ENCODE measurements at places on chromosomes 2 and 18.
A peak's percentile ranks its signal among the peaks of the same experiment; 100 is the strongest.

DNA sequence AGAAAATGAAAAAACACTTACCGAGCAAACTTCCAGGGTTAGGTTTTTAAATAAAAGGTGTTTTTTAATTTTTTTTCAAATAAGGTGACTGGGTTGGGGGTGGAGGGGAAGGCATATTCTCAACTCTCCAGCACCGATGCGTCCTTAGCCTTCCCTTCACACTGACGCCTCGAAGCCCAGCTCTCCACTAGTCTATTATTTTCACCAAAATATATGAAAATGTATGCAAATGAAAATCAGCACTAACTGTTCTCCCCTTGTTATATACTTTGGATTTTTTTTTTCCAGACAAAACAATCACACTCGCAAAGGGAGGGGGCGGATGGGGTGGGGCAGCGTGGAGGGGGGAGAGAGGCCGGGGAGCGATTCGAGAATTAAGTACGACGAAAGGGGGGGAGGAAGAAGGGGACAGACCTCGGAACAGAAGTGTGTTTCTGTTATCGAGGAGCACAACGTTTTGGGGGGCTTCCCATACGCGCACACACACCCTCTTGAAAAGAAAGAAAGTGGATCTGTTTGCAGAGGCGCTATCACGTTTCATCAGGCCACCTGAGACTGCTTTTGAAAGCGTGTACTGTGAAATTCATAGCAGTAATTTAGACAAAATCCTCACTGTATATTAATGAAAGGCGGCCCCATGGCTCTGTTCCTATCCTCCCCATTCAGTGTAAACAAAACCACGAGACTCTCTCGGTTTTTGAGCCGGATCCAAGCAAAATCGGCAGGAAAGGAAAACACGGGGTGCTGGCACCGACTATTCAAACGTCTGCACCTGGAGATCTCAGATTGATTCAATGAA lies 2.4 kb upstream of the POU3F3 start:
- H3K27me3 ChIP-seq = peaks cover 80% of the 10 kb centered on the region
- peaks cover 22% of the 10 kb centered on the region for H3K36me3 ChIP-seq
- H3K4me1 ChIP-seq = peaks cover 17% of the 10 kb centered on the region
- peak overlapping the region; percentile 81 for H3K4me3 ChIP-seq
- ATAC-seq = no peak
- no peak overlapping the region for H3K27ac ChIP-seq

DNA sequence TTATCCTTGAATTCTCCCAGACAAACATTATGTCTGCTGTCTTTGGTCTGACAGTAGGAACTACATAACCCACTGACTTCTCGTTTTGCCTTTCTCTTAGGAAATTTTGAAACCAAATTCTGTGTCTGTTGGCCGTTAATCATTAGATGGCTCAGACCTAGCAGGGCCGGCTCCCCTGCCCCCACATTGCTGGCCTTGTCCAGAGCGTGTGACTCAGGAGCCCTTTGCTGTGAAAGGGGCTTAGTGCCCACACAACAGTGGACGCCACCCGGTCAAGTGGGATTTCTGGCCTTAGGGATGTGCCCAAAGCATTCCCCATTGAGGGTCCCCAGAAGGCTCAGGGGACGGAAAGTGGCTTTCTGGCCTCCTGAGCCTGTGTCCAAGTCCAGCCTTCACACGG lies 137.5 kb downstream of the CTIF start:
- no peaks in the 10 kb centered on the region for H3K4me1 ChIP-seq
- no peak overlapping the region for H3K27ac ChIP-seq
- H3K36me3 ChIP-seq = peaks cover 6% of the 10 kb centered on the region
- no peaks in the 10 kb centered on the region for H3K27me3 ChIP-seq
- no peak overlapping the region for H3K4me3 ChIP-seq
- no peak for ATAC-seq

- ATAC-seq = no peak
- H3K4me3 ChIP-seq = peak overlapping the region; percentile 35
- no peak overlapping the region for H3K27ac ChIP-seq
- no peaks in the 10 kb centered on the region for H3K27me3 ChIP-seq
Measured at GRCh38 chr2:222479859-222480258, 55.5 kb downstream of the SGPP2 start.

- H3K27me3 ChIP-seq = no peaks in the 10 kb centered on the region
- H3K27ac ChIP-seq = no peak overlapping the region
- no peak for ATAC-seq
- H3K4me1 ChIP-seq = peaks cover 31% of the 10 kb centered on the region
- no peak overlapping the region for H3K4me3 ChIP-seq
- H3K36me3 ChIP-seq = peaks cover 7% of the 10 kb centered on the region
Measured at GRCh38 chr2:88602022-88602421, 25.2 kb downstream of the EIF2AK3 start.

DNA sequence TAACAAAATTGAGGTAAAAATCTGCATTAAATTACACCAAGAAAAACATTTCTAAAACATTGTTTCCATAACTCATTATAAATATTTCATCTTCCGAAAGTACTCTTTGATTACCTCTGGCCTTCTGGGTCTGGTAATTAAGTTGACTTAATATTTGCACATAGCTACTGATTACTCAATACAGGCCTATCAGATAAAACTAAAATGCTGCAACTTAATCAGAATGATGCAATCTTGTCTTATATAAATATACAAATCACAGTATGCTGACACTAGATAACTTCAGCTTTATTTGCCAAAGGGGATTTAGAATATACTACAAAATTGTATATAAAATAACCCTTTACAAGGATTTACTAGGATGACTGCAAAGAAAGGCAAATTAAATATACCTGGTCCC lies 49.3 kb downstream of the SLC35F5 start:
- ATAC-seq = no peak
- H3K4me1 ChIP-seq = no peaks in the 10 kb centered on the region
- H3K36me3 ChIP-seq = no peaks in the 10 kb centered on the region
- H3K27ac ChIP-seq = no peak overlapping the region

- H3K27me3 ChIP-seq = no peaks in the 10 kb centered on the region
- H3K36me3 ChIP-seq = no peaks in the 10 kb centered on the region
- peak overlapping the region; percentile 80 for H3K27ac ChIP-seq
- H3K4me1 ChIP-seq = peaks cover 44% of the 10 kb centered on the region
Measured at GRCh38 chr2:96962567-96963203, 23.7 kb downstream of the FAM178B start.

GRCh38 chr18:69626643-69627242 lies 226.1 kb downstream of the DOK6 start:
- no peak for ATAC-seq
- no peak overlapping the region for H3K27ac ChIP-seq
- no peak overlapping the region for H3K4me3 ChIP-seq
- H3K4me1 ChIP-seq = no peaks in the 10 kb centered on the region
- no peaks in the 10 kb centered on the region for H3K36me3 ChIP-seq

DNA sequence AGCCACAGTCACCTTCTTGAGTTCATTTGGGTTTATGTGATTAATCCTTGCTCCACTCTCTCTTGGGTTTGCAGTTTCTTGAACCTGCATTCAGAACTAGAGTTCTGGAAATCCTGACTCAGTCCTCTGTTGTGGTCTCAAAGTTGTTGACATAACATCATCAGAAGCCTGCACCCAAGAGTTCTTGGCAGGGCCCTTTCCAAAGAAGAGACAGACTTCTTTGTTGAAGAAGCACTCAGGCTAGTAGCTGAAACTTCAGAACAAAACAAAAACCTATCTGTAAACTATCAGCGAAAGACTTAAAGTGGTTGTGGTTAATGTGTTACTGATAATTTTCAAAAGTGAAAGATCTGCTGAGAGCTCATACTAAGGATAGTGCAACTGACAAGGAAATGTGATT lies 120.8 kb downstream of the FAM168B start:
- peaks cover 3% of the 10 kb centered on the region for H3K27me3 ChIP-seq
- H3K4me3 ChIP-seq = no peak overlapping the region
- no peaks in the 10 kb centered on the region for H3K36me3 ChIP-seq
- H3K27ac ChIP-seq = no peak overlapping the region

DNA sequence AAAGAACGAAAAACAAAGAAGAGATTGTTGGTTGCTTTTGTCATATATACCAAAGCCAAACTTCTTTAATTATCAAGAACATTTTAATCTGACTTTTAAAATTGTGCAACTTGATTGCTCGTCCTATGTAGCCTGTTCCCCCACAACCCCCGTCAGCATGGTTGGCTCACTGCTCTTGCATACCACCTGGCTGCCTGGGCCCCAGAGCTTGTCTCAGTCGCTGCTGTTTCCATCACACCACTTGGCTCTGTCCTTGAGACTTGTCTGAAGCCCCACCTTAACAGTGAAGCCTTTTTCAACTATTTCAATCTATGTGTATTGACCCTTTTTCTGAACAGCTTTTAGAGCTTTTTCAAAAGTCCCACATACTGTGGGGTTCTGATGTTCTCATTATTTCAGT lies 270.8 kb downstream of the ZNF407 start:
- H3K36me3 ChIP-seq = no peaks in the 10 kb centered on the region
- no peak overlapping the region for H3K4me3 ChIP-seq
- H3K27ac ChIP-seq = no peak overlapping the region
- H3K4me1 ChIP-seq = no peaks in the 10 kb centered on the region

DNA sequence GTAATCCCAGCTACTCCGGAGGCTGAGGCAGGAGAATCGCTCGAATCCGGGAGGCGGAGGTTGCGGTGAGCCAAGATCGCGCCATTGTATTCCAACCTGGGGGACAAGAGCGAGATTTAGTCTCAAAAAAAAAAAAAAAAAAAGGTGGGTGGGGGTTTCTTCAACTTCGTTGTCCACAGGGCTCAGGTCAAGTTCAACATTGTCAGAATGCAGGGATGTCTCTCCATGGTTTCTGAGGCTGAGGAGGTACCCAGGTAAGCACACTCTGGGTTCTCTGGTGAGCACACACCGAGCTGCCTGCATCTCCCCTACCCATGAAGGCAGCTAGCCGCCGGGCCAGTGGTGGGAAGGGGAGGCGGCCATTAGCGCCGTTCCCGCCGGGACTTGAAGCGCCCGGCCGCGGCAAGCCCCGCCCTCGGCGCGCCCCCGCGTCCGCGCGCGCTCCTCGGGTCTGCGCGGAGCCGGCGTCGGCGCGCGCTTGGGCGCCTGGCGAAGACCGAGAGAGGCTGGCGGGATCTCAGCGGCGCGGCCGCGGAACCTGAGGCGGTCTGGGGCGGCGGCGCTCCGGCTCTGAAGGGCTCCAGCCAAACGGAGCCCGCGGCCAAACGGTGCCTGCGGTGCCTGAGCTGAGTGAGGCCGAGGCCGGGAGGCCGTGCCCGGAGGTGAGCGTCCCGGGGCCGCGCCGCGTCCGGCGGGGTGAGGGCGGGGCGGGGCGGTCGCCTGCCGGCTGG lies at the start of gene UBXN2A:
TSS of gene UBXN2A (plus strand) at position 477 of the 731 bp plus-strand sequence. CDS start 17,852 bp downstream, outside the sequence.
- H3K4me3 ChIP-seq = peak within 1 kb of the TSS; percentile 92
- peaks cover 22% of the 10 kb centered on the region for H3K4me1 ChIP-seq
- H3K27me3 ChIP-seq = peaks cover 5% of the 10 kb centered on the region
- H3K27ac ChIP-seq = peak within 1 kb of the TSS; percentile 86

DNA sequence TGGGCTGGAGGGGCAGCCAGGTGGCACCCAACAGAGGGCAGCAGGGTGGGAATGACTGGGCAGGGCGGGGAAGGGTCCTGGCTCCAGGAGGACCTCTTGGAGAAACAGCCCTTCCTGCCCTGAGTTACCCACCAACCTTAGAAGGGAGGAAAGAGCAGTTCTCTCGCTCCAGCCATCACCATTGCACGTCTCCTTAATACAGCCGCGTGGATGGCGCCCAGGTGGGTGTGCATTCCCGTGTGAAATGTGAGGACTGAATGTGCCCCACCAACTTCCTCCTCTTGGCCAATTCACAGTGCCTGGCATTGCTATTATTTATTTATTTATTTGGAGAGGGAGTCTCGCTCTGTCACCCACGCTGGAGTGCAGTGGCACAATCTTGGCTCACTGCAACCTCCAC lies 107.0 kb downstream of the SMIM21 start:
- H3K27ac ChIP-seq = no peak overlapping the region
- no peak for ATAC-seq
- no peaks in the 10 kb centered on the region for H3K36me3 ChIP-seq

DNA sequence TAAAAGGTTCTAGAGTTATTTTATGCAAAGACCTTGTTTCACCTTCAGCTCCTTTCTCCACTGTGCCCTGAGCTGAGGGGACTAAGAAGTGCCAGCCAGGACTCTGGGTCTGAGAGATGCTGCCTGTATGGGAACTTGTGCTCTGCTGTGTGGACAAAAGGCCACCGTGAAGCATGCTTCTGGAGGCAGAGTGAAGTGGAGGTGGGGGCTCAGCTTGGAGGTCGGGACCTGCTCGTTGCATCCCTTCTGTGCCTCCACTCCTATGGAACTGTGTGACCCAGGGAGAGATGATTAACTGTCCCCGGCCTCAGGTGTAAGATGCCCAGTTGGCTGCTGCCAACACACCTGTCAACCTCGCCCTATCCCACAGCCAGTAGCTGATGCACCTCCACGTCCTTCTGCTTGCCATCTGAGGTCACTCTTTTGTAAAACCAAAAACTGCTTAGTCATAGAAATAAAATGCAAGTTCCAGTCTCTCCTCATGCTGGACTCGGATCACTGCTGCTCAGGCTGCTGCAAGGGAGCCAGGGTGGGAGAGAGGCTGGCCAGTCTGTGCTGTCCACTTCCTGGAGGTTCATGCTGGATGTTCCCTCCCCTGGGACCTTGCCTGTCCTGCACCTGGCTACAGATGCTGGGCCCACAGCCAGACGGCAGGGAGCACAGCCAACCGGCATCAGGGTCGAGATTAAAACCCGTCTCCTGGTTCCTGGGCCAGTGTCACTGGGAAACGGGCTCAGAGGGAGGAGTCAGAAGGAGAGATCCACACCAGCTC lies 113.2 kb downstream of the ACKR3 start:
- H3K4me1 ChIP-seq = no peaks in the 10 kb centered on the region
- no peak for ATAC-seq
- H3K36me3 ChIP-seq = no peaks in the 10 kb centered on the region
- H3K27me3 ChIP-seq = peaks cover 19% of the 10 kb centered on the region
- H3K4me3 ChIP-seq = no peak overlapping the region
- H3K27ac ChIP-seq = no peak overlapping the region

DNA sequence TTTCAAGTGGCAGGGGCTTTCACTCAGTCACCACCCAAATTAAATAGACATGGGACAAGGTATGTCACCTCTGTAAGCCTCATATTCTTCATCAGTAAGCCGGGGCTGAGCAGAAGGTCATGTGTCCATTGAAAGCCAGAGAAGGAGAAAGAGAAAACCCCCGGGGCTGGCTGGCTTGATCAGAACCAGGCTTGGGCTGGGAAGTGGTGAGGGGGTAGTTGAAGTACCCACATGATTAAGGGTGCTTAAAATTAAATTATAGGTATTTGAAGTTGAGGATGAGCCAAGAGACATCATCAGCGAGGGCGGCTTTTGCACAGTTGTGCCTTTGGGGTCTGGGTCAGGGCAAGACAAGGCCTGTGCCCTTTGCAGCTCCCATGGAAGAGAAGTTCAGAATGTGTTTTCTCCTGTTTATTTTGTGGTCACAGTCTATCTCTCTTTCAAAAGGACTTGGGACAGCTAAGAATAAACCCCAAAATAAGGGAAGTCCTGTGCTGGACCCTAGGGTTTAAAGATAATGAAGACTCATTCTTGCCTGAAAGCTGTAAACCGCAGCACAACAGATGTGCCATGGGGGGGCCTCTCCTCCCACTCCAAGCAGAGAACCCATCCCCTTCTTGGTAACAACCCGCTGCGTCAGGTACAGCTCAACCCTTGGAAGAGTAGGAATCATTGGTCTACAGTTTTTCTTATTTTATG lies 10.7 kb downstream of the DBI start:
- no peak overlapping the region for H3K27ac ChIP-seq
- H3K4me3 ChIP-seq = no peak overlapping the region
- H3K27me3 ChIP-seq = peaks cover 4% of the 10 kb centered on the region
- no peaks in the 10 kb centered on the region for H3K4me1 ChIP-seq
